ENCODE measurements at places on chromosomes 7 and 10.

GRCh38 chr10:110423650-110424049 is 74.1 kb upstream of the DUSP5 start:
- no peak for DNase-seq

DNA sequence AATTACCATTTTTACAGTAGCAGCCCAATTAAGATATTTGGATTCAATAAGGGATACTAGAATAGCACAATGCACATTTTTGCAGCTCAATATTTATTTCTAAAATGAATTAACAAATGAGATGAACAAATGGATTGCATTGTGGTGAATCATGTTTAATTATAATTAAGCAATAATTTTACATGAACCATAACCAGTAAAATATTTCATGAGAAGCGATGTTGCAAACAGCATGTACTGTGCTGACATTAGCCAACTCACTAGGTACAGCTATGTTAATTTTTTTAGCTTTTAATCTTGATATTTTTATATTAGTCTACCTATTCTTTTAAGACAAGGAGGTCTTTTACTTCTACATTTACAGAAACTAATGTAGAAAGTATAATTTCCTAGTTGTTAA is 399.1 kb upstream of the AKR1E2 start:
- DNase-seq, result no peak

GRCh38 chr7:110759069-110759468 is 331.9 kb upstream of the LRRN3 start:
- no peak for DNase-seq

GRCh38 chr7:28161331-28161730 is 19.3 kb downstream of the JAZF1 start:
- no peak for DNase-seq

DNA sequence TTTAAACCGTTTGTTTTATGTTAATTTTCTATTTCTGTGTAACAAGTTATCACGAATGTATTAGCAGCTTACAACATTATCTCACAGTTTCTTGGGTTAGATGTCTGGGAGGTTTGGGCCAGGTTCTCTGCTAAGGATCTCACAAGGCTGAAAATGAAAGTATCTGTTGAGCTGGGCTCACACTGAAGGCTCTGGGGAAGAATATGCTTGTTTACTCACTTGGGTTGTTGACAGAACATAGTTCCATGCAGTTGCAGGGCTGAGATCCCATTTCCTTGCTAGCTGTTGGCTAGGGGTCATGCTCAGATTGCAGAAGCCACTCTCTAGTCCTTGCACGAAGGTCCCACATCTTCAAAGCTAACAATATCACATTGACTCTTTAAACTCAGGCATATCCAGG is 266.6 kb upstream of the GNAI1 start:
- DNase-seq, result no peak

DNA sequence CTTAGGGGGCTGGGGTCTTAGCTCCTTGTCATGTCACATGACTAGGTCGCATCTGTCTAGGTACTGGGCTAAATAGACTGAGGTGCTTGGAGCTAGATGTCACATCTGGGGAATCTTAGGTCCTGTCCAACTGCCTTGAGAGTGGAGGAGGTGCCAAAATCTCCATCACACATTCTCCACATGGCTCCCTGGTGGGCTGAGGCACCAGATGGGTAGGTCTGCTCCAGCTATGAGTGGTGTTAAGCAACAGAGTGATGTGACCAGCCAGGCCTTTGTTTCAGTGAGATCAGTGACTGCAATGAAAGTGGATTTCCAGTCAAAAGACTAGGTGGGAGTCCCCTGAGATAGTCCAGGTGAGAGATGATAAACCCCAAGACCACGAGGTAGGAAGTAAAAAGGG is 251.8 kb downstream of the BMPER start:
- no peak for DNase-seq

DNA sequence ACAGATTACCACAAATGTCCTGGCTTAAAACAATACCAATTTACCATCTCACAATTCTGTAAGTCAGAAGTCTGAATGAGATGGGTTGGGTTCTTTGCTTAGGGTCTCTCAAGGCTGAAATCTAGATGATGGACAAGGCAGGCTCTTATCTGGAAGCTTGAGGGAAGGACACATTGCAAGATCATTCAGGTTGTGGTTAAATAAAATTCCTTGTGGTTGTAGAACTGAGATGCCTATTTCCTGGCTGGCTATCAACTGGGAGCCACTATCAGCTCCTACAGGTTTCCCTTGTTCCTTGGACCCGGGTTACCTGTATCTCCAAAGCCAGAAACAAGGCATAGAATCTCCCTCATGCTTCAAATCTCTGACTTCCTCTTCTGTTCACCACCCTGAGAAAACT is 148.4 kb downstream of the MDFIC start:
- DNase-seq, result no peak

GRCh38 chr7:151687523-151688235 is 168.0 kb upstream of the RHEB start:
- no peak for DNase-seq

- no peak for DNase-seq
Observed at GRCh38 chr7:37820708-37821468, 27.5 kb upstream of the NME8 start.

- DNase-seq, result no peak
Observed at GRCh38 chr7:35268953-35269352, 15.1 kb upstream of the TBX20 start.

DNA sequence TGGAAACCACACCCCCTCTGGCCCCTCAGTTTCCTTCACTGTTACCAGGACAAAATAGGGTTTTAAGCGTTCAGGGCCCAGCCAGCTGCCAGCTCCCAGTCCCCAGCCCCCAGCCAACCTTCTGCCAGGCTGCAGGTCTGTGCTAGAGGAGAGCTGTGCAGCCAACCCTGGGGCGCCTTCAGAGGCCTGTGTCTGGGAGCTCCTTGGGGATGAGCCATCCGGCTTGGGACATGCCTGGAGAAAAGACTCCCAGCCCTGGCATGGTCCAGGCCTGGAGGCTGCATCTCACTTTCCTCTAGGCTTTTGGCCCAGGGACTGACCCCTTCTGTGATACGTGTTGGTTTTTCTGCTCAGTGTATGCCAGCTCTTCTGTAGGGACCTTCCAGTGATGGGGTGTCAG is 487.6 kb upstream of the MGMT start:
- no peak for DNase-seq

- DNase-seq, result peak; percentile 40
Observed at GRCh38 chr10:29392376-29393021, 103.6 kb downstream of the LYZL1 start.

DNA sequence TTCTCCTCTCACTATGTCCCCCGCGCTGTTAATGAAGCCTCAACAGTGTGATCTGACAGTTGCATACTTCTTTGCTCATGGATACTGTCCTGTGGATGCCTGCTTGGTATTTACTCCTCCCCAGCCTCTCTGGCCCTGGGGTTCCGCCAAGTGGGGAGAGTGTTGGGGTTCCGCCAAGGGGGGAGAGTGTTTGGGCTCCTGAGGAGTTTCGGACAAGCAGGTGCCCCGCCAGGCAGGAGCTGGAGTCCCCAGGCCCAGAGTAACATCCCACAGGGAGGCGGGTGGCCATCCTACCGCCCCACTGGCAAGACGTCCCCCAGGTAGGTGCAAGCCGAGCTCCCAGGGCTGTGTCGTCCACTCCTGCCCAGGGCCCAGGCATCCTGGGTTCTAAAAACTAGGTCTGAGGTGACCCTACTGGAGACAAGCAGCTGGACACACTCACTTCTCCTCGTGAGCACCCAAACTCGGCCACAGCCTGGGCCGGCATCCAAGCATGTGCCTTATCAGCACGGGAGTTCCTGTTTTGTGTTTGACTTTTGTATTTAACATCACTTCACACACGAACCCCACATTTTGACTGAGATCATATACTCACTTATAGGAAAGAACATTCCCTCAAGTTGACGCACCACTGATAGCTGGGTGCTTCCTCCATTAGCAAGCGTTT is 34.2 kb downstream of the CAMK2B start:
- no peak for DNase-seq

GRCh38 chr7:26375726-26376174 is 84.1 kb downstream of the SNX10 start:
- no peak for DNase-seq

DNA sequence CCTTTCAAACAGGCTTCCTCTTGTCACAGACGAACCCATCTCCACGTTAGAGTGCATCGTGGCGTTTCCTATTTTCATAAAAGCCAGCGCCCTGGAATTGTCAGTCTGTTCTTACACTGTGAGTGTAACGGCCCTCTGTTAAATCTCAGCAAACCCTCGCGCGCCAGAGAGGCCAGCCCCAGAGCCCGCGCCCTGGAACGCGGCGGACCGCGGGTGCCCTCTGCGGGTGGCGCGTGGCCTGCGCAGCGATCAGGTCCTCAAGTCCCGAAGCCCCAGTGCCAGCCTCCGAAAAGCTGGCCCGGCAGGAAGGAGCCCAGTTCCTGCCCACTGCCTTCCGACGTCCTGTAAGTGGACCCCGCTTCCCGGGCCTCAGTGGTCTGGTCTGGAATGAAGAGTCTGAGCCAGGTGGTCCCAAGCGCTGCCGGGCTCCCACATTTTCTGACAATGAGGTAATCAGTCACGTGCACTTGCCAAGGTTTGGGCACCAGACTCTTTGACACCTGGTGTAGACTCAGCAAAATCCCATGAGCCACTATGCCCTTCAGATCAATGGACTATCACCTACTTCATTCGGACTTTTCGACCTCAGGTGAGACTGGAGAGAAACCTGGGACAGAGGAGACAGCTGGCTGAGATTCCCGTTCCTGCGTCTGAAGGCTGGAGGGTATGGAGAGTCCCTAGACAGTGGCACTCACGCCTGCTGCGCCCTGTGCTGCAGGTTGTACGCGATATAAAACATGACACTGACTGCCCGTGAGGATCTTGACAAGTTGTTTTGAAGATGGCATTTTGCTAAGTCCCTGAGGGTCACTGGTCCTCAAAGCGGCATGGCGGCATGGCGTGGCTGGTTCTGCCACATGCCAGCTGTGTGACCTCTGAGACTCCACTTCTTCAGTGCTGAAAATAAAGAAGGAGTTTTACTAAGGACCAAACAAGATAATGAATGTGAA is 109.4 kb upstream of the LANCL2 start:
- DNase-seq, result peak; percentile 56

GRCh38 chr7:16754856-16755317 is 1.3 kb downstream of the TSPAN13 start:
- no peak for DNase-seq

GRCh38 chr7:24702755-24703154 is 54.5 kb downstream of the GSDME start:
- DNase-seq, result no peak

- DNase-seq, result no peak
Observed at GRCh38 chr10:14674376-14675050, 100.2 kb downstream of the FAM107B start.

DNA sequence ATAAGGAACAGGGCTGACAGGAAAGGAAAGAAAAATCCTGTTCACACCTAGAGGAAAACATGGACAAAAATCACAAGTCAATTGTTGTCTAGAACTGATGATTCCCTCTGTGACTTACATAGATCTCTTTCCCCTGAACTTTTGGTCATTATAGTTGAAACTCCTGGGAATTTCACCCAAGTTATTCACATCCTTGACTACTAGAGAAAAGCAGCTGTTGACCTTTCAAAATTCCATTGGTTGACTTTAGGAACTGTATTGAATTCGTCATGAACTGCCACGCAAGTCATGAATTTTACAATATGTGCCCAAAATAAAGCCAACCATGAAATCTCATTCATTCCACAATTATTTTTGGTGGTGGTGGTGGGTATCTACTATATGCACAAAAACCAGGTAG is 104.3 kb downstream of the UBE2H start:
- DNase-seq, result no peak
